Left lobe of liver (tissue), 2 donors: ENCODE measurements at places on chromosomes 4 and X. TPM values are rescaled to one million over a fixed set of nuclear protein-coding genes. Genes with fewer than 3 reads are reported as not detected.

The TLR3 gene
- 7.7 TPM for total RNA-seq

The GRSF1 gene
- 24.9 TPM for total RNA-seq

The FAM53A gene
- 2.2 TPM for total RNA-seq

The IL9R gene
- total RNA-seq = not detected

The CCDC149 gene
- total RNA-seq = 5.5 TPM

The SLC49A3 gene
- 7.6 TPM for total RNA-seq

GRCh38 chr4:20026456-20026855, 225.2 kb upstream of the SLIT2 start:
- DNase-seq = no peak

DNA sequence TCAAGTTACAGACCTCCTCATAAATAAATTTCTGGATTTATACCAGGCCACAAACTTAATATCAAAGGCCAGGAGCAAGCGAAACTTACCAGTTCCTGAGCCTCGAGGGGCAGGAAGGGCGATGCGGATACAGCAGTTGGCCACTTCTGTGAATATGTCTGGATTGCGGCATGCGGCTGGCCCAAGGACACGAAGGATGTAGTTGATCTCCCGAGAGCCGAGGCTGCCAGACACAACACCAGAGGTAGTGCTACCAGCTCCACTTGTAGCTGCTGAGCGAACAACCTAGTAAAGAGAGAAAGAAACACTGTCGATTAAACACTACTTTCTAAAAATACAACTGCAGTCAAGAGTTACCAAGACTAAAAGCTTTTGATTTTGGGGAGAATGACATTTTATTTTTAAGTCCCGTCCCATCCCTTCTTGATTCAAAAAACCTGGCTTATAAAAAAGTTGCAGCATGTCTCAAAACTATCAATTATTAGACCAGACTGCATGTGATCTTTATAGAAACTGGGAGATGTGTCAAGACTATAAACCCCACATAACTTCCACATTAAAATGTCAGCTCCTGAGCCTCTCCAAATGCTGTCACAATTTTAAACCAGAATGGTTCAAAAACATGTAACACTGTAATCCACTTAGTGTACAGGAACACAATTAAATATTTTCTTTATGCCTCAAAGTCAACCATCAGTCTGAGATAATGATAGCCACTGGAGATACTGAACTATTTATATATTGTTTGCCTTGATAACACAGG, 105.6 kb downstream of the HUWE1 start:
- DNase-seq = no peak

- no peak for DNase-seq
Measured at GRCh38 chr4:150119492-150119891, 41.2 kb downstream of the DCLK2 start.

GRCh38 chrX:152614791-152615190, 22.9 kb upstream of the GABRQ start:
- DNase-seq = no peak

DNA sequence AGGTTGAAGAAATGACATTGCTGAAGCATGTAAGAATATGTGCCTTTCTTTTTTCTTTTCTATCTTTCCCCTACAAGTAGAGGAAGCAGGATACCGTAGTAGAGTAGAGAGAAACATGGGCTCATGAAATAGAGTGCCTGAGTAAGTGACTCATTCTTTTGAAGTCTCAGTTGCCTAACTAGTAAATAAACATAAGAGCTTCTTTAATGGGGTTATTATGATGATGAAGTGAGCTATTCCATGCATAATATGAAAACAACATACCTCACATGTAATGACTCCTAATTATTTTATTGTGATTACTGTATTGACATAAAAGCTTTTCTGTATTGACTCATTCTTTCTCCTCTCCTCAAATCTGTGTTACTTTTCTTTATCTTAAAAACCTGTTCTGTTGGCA, 1538.2 kb downstream of the TECRL start:
- no peak for DNase-seq

DNA sequence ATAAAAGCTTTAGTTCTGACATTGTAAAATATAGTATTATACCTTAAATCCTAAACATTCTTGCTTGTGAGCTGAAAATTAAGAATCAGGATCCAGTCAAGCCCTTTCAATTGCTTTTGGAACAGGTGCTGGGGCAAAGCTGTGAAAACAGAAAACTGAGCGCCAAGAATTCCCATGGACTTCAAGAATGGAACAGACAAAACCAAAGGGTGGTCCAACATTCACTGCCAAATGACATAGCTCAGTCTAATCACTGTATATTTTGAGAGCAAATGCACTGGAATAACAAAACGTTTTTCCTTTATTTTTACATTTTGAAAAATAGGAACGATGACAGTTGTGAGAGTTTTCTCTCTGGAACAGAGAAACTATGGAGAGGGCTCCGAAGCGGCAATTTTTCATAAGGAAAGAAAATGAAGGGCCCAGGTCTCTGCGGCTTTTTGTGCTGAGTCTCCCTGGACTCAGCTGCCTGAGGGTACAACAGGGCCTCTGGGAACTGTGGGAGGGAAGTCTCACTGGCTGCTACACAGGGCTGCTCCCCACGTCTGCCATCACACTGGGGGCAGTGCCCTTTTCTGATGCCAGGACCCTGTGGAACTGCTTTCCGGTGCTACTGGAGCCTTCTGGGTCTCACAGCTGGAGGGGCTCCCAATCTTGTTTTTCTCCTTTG, 56.0 kb upstream of the BMPR1B start:
- no peak for DNase-seq

GRCh38 chr4:8495803-8496202, 55.2 kb downstream of the TRMT44 start:
- no peak for DNase-seq

DNA sequence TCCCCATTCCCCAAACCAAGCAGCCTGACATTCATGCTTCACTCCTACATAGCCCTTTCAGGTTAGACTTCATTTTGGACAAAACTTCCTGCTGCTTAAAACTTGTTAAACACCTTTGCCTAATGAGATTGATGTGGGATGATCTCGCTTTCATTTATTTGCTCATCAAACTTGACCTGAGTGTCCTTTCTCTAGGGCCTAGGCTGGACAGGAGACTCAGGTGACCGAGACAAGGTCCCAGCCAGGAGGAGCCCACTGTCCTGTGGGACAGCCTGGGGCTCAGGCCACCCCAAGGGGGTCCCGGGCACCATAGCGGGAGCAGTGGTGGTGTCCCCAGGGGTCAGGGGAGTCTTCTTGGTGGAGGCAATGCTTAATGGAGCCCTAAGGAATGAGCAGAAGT, 23.7 kb upstream of the PSAPL1 start:
- DNase-seq = no peak

- DNase-seq = no peak
Measured at GRCh38 chr4:98710831-98711230, 52.4 kb upstream of the TSPAN5 start.

DNA sequence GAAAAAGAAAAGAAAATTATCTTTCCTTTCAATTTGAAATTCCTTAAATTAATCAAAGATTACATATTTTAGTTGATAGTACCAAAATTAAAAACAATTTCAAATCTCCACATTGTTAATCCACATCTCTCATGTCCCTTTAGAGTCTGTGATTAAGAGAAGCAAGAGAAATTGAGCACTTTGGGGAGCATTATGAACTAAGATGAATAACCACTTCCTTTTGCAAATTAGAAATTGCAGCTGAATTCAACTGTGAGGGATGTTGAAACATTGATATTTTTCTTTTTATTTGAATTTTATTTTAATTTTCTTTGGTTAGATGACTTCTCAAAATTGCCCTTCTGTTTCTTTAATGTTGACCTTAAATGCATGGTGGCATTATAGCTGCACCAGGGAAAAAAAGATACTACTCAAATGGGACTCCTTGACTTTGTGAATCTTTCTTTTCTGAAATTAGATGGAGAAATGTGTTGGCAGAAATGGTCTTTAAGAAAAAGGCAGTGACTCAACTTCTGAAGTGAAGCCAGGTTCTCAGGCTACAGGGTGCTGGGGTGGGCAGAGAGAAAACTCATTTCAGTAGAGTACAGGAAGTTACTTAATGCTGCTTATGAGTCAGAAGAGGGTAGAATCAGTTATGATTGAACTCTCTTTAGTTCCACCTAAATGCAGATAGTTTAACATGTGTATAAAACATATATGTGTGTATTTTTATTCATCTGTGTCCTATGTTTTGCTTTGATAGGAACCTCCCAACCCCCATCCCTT, 92.0 kb upstream of the TNIP3 start:
- DNase-seq = no peak

GRCh38 chrX:11687157-11687556, 21.4 kb upstream of the ARHGAP6 start:
- DNase-seq = no peak

DNA sequence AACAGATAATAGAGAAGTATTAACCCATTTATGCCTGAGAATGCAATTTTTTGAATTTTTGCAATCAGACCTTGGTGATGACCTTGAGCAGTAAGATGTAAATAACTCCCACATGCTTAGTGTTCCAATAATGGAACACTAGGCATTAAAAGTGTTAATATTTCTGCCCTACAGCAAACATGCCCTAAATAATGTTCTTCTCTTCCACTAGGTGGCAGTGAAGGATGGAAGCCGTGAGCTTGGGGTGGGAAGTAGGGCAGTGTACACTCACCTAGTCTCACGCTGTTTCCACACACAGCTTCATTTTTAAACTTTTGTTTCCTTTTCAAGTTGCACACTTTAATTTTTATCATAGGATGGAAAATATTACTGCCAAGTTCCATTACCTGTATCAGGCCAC, 613.1 kb upstream of the HS3ST1 start:
- no peak for DNase-seq

DNA sequence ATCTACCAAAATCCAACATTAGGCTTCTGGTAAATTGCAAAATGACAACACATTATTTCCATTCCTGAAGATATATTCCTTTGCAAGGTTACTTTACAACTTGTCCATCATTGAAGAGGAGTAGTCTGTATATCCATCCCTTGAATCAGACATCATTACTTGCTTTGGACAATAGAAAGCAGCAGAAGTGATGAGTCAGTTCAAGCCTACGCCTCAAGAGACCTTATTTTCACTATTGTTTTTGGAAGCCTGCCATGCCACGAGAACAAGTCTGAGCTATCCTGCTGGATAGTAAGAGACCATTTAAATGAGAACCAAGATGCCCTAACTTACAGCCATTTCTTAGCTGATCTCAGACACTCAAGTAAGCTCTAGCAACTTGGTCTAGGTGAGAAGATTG, 246.0 kb upstream of the HHIP start:
- no peak for DNase-seq
